NCI-H774 (cell line): ENCODE measurements at places on chromosomes 1 and 21.
A peak's percentile ranks its signal among the peaks of the same experiment; 100 is the strongest.

GRCh38 chr1:37394574-37395464 is 79.6 kb upstream of the ZC3H12A start:
- DNase-seq: no peak

DNA sequence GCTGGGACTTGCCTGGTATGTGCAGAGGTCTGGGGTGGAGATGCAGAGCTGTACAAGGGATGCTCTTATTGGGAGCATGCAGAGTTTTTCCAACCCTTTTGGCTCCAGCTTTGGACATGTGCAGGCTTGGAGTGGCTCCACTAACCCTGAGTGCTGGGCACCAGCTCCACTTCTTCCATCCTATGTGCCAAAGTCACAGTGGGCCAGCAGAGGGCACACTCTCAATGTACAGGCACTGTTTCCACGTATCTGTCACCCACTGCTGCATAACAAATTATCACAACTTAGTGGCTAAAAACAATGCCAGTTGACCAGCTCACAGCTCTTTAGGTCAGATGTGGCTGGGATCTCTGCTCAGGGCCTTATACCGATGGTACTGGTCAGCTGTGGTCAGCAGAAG is 631.8 kb downstream of the AJAP1 start:
- DNase-seq: peak; percentile 1

GRCh38 chr21:37815893-37816292 is 100.4 kb downstream of the KCNJ6 start:
- no peak for DNase-seq

- DNase-seq: no peak
Observed at GRCh38 chr1:10217748-10218441, 7.5 kb downstream of the KIF1B start.

GRCh38 chr21:39164523-39164922 is 18.7 kb downstream of the PSMG1 start:
- DNase-seq: no peak

DNA sequence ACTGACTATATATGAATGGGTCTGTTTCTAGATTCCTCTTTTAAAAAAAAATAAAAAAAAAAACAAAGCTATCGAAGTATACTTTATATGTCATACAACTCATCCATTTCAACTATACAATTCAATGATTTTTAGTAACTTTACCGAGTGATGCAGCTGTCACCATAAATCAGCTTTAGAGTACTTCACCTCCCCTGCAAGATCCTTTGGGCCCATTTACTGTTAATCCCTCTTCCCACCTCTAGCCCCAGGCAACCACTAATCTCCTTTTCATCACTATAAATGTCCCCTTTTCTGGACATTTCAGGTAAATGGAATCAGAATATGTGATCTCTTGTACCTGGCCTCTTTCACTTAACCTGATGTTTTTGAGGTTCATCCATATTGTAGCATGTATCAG is 133.9 kb downstream of the PEX14 start:
- DNase-seq: no peak
